NCI-H1048 (cell line): ENCODE measurements at places on chromosomes 12 and 14.

DNA sequence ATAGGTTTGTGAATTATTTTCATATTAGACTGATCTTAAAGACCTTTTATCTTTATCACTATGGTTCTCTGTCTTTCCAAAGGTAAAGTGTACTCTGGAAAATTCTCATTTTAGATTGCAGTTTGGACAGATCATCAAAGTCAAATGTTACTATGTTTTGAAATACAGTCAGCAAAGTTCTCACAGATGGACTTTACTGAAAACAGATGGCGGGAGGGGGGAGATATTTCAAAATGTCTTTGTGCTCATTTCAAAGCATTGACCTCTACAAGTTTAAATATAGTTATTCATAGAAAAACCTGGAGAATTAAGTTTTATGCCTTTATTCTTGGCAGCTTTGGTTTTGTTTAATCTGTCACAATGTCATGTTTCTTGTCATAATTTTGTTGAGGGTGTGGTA lies 51.8 kb upstream of the LRTM2 start:
- no peak for DNase-seq

DNA sequence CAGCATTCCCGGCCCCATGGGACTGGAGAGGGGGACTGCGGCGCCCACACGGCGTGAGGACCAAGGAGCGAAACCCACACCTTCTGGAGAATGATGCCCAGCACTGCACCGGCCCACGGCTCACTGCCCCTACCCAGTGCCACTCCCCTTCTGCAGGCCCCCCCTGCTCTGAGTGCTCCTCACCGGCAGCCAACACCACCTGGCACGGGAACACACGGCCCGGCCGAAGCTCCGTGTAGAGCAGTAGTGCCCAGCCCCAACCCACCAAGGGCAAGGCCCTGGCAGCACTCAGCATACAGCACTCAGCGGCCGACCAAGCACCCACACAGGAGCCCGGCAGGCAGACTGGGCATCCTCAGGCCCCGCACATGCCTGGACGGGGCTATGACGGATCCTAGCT lies 13.4 kb downstream of the BTBD6 start:
- DNase-seq, result no peak

- DNase-seq, result no peak
Observed at GRCh38 chr14:73146111-73146510, 9.8 kb downstream of the PSEN1 start.

DNA sequence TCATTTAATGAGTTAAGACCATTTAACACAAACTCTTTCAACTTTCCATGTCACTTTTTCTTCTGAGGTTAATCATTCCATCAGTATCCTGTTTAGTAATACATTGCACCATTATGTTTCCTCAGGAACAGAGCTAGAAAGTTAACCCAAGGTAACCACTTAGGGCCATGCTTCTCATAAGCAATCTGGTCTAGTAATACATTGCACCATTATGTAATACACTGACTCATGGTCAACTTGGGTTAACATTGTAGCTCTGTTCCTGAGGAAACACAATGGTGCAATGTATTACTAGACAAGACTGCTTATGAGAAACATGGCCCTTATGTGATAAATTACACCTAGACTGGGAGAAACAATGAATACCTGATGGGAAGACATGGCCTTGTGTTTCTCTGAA lies 21.7 kb downstream of the ERH start:
- DNase-seq, result no peak

DNA sequence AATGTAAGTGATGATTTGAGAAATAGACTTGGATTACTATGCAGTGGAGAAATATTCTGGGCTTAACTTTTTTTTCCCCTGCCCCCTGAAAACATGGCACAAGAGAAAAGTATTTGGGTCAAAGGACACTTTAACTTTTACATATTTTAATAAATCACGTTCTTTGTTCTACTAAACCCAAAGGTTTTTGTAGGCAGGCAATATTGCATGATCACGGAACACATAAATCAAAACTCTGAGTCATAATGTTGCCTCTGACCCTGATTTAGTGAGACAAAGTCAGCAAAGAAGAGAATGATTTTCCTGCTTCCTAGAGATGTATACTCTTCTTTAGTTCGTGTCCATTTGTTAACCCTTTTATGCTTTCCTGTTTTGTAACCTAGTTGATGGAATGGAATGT lies 38.0 kb downstream of the ABCD2 start:
- no peak for DNase-seq

- no peak for DNase-seq
Observed at GRCh38 chr12:55823419-55823818, 5.6 kb downstream of the ORMDL2 start.

- DNase-seq, result no peak
Observed at GRCh38 chr14:72726444-72726843, 167.5 kb downstream of the DPF3 start.

DNA sequence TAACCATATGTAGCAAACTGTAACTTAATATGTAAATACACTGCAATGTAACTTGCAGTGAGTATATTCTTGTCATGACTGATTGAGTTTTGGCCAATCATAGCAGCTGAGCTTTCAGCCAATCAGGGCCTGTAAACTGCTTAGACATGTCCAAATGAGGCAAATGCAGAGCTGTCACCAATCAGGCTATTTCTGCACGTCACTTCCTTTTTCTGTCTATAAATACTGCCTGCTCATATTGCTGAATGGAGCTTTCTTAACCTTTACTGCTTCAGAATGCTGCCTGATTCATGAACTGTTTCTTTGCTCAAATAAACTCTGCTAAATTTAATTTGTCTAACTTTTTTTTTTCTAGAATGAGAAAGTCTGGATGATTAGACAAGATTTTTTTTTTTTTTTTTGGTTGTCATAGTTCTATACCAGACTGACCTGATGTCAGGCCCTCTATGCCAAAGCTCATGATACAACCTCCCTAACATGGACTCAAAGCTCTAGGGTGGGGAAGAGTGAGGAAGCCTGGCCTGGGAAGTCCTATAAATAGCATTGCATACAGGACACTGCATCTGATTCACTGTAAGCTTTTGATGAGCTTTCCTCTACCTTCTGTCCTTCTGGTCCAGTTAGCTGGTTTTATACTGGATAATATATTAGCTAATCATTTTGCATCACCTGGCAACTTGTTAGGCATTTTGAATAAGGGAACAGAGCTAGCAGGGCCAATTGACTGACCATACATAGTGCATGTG lies 12.0 kb downstream of the MGP start:
- DNase-seq, result no peak
